Large intestine (tissue), 12 donors: ENCODE measurements at places on chromosomes 3 and 15.

DNA sequence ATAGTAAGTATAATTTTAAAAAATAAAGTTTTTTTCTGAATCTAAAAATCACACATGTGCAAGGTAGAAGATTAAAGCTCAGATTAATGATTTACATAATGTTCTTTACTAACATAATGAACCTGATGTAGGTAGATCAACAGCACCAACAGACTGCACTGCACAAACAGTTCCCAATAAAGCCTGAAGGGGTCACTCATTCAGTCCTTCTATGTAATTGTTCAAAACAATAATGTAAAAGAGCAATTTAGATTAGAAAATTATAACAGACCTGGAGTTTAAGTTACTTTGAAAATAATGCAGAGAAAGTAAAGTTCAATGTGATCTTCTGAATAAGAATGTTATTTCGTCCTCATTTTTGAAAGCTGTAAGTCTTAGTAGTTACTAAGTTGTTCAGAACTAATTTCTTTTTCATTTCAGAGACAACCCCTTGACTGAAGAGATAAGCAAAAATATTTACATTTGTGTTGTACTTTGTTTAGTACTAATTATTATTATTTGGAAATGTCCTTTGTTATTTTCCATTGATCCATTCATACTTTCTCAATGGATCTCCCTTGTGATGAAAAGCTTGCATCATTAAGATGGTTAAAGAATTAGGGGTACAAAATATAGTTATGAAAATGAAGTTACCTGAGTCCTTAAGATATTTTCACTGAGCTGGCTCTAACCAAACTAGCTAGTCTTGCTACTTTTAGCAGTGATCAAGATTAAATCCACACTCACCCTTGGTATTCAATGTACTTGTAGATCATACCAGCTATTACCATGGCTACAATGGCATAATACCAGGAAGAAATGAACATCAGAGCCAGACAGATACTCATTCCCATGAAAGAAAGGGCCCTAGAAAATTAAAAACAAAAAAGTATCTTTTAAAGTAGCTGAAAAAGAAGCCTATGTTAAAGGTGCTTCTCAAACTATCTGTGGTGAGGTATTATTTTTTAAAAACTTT is 16.8 kb downstream of the EMC4 start:
- DNase-seq: peak; percentile 8

- no peak for DNase-seq
These were observed 747.3 kb downstream of the CADM2 start for GRCh38 chr3:85706130-85706529.

- no peak for DNase-seq
These were observed 4.2 kb upstream of the KATNBL1 start for GRCh38 chr15:34214135-34214534.

- peak; percentile 72 for DNase-seq
These were observed 122.5 kb downstream of the TBC1D5 start for GRCh38 chr3:17619968-17620367.

DNA sequence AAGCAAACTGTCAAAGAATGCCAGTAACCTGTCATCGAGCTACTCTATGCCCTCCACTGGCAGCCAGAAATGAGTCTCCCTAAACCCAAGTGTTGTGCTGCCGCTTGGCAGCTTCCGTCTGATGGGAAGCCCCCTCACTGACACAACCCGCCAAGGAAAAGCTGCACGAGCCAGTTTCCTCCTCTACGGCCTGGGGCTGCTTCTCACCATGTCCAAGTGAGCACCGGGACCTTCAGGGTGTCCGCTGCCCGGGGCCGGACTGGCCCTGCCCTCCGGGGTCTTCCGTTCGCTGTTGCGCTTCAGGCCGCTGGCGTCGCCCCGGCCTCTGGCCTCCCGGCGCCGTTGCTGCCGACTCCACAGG is 490 bp downstream of the TOMM70 start:
- DNase-seq: no peak

DNA sequence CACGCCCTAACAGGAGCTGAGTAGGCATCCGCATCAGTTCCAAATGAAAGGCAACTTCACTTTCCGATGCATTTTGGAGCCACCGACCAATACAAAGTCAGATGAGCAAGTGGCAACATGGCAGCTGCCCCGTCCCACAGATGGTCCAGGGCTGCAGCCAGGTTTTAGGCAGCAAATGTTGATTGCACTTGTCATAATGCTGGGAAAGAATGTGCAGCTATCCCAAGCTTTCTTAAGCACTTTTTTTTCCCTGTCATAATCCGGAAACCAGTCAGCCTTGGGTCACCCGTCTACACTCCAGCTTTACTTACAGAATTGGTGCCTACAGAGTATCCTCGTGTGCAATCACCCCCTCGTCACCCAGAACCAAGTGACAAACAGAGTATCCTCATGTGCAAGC is 147.7 kb downstream of the CHSY1 start:
- no peak for DNase-seq

DNA sequence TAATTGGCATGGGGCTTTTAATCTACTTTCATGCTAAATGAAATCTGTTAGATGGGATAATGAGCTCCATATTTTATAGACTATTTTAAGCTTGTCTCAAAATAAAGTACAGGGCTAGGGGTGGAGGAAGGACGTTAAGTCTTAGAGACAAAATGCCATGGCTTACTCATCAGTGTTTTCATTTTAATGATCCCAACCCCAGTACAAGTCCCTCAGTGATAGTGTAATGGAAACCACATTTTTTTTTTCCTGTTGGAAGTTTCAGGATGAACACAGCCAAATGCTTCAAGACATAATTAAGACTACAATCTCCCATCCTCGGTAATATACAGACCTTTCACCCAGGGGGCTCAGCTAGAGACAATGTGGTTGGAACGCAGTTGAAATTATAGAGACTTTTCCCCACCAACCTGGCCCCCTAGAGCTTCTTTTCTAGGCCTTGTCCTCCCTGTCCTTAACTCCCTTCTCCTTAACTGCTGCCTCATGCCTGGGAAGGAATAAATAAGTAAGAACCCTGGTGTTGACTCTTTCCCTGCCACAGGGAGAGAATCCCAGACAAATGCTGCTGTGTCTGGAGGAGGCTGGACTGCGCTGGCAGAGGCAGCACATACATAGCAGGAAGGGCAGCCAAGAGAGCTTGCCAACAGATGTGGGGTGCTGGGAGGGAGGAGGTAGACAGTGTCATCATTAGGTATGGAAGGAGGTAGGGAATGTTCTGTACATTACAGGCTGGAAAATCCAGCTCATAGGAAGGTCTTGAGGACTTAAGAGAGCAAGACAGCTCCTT is 115.4 kb upstream of the ROPN1 start:
- DNase-seq: no peak

GRCh38 chr3:188458756-188459155 is 304.8 kb downstream of the LPP start:
- DNase-seq: no peak

- DNase-seq: no peak
These were observed 16.0 kb downstream of the MUC13 start for GRCh38 chr3:124918524-124918923.

DNA sequence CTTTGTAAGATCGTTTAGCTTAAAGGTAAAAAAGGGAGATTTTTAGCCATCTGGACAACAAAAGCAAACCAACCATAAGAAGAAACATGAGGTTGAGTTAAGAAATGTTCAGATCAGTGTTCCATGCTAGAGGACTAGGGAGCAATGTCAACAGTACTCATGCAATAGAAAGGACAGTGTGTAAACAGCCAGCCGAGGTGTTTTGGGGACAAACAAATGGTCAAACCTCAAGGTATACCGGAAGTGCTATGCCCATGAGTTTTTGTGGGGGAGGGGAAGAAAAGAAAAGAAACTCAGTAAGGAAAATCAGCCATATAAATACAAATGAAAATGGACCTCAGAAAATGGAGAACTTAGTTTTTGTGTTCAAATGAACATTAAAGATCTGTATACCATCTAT is 289.5 kb upstream of the GRM7 start:
- no peak for DNase-seq

DNA sequence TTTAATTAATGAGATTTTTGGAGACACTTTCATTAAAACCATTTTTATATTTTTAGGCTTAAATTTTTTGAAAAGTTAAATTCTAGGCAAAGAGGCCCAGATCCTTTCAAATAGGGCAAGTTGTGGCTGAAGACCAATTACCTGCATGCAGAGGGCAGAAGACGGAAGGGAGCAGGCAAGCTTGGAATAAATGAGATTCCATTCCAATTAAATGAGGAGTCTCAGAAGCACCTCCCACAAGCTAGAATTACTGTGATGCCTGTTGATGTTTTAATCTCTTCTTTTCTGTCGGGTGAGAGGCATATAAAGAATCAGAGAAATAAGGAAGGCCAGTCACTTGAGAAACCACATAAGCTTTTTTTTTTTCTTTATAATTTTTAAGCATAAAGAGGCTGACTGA is 46.8 kb downstream of the KBTBD8 start:
- DNase-seq: no peak

GRCh38 chr15:82014989-82015388 is 30.8 kb downstream of the MEX3B start:
- no peak for DNase-seq

GRCh38 chr3:41572092-41572491 is 372.8 kb downstream of the CTNNB1 start:
- no peak for DNase-seq

- no peak for DNase-seq
These were observed 509.2 kb upstream of the GRM7 start for GRCh38 chr3:6351752-6352151.

DNA sequence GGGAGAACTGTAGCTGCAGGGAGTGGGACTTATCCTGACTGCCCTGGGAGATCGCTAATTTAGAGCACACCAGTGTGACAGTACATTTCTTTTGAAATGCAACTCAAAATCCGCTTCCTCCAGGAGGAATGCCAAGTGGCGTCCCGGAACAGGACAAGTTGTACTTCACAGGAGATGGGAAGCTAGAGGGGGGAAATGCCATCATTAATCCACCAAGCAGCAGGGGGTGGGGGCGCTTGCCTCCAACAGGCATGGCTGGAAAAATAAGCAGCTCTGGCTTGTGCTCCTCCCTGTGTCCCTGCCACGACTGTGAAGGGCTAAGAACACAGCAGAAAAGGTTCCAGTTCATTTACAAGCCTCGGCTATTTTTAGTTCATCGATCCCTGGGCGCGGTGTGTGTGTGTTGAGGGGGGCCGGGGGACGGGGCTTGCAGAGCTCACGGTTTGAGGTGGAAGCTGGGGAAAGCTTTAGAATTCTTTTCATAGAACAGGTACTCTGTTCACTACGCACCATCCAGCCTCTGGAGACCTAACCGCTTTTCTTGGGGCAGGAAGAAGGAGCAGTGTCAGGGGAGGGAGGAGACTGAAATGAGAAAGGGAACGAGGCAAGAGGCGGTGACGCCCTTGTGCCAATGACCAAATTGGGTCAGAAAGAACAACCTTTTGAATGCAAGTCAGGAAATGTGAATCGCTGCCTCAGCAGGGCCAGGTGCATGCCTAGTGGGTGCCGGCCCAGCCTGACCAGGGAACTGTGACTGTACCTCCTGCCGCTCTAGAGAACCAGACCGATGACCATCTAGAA is 51.8 kb upstream of the DGKG start:
- DNase-seq: peak; percentile 24

GRCh38 chr3:30156586-30157498 is 449.6 kb upstream of the TGFBR2 start:
- no peak for DNase-seq
